ENCODE measurements at places on chromosomes 2 and 18.

DNA sequence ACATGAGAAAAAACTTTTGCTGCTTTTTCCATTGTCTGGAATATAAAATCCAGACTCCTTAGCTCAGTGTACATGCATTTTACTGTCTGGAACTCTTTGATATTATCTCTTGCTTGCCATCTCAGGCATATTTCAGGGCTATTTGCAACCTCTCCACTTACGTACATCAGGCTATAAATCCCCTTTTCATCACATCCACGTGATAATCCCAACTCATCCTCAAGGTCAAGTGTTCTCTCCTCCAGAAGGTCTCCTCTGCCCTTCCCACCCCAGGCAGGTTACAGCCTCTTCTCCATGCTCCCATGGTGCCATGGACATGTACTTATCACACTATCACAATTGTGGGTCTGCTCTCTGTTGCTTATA, 202.5 kb upstream of the RBMS1 start:
- DNase-seq = no peak

DNA sequence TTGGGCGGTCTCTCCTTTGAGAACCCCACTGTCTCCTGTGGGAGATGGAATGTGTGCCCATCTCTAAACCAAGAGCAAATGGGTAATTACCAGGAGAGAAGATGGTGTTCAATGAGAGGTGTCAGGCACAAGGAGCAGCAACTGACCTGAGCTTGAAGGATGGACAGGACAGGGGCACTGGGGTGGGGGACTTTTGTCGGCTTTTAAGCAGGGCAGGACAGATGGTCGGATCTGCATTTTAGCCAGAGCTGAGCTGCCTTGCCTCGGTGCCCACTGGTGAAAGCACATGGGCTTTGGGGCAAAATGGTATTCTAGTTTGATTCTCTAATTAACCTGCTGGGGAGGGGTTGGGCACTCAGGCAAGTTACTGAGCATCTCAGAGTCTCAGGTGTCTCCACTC, 98.0 kb downstream of the INHBB start:
- DNase-seq = no peak

DNA sequence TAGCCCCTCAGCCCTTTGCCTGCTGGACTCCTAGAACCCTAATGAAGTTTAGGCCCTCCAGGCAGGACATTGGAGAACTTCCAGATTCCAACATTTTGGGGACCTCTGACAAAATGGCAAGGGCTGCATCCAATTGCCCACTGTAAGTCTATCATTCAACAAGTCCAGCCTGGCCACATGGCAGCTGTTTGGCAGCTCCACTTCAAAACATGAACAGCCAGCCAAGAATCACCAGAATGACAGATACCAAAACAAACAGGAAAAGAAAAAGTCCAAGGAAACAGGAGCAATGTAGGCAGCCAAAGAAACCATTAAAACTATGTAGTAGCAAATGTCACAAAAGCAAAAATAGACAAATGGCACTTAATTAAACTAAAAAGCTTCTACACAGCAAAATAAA, 25.5 kb downstream of the SLC4A5 start:
- no peak for DNase-seq

- no peak for DNase-seq
Measured at GRCh38 chr2:144151851-144152250, 368.1 kb downstream of the ZEB2 start.

DNA sequence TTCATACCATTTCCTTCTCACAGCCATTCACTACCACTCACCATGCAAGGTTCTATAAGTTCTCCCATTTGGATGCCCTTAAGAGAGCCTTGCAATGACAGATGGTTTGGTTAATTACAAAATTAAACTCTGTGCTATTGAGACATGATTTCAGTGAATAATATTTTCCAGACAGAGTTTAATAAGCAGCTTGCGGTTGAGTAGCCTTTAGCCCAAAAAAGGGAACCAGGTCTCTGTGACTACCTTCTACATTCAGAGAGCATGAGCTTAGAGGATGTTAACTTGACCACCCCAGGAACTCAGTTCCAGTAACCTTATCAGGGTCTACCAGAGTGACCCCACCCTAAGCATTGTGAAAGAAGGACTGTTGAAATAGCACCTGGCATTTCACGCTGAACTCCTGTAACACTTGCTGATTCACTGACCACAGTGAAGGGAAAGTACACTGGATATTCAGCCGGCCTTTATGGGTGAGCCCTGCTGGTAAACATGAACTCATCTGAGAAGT, 1173.1 kb upstream of the ZEB2 start:
- no peak for DNase-seq

- DNase-seq = no peak
Measured at GRCh38 chr2:204725693-204726360, 180.6 kb downstream of the PARD3B start.

- DNase-seq = no peak
Measured at GRCh38 chr2:137118140-137118539, 352.8 kb downstream of the THSD7B start.

GRCh38 chr18:36889321-36889720, 60.4 kb downstream of the KIAA1328 start:
- DNase-seq = no peak

DNA sequence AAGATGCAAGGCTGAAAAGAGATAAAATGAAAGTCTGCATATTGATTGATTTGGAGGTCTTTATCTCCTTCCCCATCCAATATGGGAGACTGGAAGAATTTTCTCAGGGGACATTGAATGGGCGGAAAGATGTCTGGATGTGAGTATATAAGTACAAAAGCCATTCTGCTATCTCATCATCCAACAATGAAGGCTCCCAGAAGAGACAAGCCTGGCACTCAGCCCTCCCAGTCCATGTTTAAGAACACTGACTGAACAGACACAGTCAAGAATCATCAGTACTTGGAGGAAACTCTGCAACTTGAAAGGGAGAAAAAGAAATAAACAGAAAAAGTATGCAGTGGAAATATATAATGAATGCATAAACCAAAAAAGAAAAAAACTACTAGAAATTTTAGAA, 80.9 kb downstream of the PTRHD1 start:
- DNase-seq = no peak

- no peak for DNase-seq
Measured at GRCh38 chr2:138274421-138275291, 226.9 kb upstream of the SPOPL start.

GRCh38 chr18:26327062-26327461, 100.8 kb downstream of the TAF4B start:
- no peak for DNase-seq

DNA sequence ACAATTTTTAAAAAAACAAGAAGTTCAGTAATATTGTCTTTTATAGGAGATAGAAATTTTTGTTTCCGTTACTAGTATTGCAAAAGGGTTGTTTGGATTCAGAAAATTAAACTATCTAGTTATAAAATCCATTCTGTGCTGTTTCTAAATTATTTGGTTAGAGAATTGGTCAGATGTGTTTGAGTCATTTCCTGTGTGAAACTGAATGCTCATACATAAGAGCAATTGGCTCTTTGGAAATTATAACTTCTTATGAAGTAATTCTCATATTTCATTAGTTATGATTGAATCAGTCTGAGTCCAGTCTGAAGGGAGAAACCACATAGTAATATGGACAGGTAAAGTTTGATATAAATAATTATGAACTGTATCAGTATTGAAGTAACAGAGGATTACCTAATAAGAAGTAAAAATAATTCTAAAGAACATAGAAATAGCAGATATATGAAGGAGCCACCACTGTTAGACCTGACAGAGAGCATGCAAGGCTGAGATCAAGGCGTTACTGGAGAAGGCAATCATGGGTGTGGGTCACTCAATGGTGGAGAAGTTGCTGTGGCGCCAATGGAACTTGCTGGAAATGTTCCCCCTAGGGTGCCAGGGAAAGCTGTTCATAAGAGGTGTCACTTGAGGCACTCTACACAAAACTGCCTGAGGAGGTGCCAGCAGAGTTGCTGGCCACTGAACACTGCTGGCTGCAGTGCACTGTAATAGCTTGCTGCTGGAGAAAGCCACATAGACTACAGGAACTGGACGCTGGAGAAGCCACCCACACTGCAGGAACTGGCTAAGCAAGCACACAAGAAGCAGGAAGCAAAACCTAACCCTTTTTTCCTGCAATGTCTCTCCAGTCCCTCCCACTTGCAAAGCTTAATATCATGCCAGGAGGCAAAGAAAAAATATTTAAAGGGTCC, 18.0 kb upstream of the FAP start:
- no peak for DNase-seq

DNA sequence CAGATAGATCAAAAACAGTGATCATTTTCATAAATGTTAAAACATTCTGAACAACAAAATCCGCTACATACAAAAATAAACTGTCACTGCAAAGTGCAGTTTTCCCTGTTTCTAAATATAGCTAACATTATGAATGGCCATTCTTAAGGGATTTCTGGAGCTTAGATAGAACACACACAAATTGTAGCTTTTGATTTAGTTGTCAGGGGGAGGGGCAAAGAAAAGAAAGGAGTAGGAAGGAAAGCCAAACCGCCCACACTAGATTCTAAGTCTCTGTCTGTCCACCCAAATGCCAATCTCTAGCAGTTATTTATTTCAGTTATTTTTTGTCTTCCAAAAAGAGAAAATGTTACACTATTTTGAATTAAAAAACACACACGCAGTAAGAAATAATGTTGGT, 182.4 kb downstream of the CDH2 start:
- DNase-seq = no peak

DNA sequence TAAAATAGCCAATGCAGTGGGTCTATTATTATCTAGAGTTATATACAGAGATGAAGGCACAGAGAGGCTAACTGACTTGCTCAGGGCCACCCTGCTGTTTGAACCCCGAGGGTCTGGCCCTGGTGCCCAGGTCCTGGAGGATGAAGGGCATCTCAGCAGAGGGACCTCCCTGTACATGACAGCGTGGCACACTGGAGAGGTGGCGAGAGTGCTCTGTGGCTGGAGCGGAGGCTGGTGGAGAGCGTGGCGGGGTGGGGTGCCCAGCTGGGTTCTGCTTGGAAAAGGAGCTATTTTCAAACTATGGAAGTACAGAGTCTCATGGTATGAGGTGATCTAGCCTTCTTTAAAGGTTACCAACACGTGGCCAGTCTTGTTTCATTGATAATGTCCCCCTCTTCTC, 35.8 kb downstream of the GREB1 start:
- no peak for DNase-seq

All from NCI-H187 (cell line).